ENCODE measurements at places on chromosomes 7 and 10.

DNA sequence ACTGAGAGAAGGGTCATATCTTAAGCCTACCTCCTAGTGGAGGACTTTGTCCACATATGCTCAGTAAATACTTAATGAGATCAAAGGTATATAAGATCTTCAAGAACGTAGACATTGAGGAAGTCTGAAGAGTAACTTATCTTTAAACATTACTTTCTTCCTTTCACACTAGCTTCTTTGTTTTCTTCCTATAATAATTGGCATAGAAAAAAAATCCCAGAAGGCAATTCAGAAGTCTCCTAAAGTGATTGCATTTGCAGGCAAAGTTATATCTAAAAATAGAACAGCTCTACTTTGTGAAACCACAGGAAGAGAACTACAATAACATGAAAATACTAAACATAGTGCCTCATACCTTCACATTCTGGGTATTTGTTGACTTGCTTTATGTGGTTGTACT, 150.4 kb downstream of the PPP1R3A start:
- DNase-seq = no peak

- DNase-seq = no peak
Measured at GRCh38 chr10:88227342-88228018, 355.6 kb downstream of the RNLS start.

- DNase-seq = no peak
Measured at GRCh38 chr10:15624401-15625196, 95.1 kb downstream of the ITGA8 start.

GRCh38 chr7:128168667-128169210, 72.3 kb upstream of the LEP start:
- DNase-seq = peak; percentile 95

All from WTC11 (cell line).